Brain microvascular endothelial cell (primary cell): ENCODE measurements at places on chromosomes 13 and 19.

DNA sequence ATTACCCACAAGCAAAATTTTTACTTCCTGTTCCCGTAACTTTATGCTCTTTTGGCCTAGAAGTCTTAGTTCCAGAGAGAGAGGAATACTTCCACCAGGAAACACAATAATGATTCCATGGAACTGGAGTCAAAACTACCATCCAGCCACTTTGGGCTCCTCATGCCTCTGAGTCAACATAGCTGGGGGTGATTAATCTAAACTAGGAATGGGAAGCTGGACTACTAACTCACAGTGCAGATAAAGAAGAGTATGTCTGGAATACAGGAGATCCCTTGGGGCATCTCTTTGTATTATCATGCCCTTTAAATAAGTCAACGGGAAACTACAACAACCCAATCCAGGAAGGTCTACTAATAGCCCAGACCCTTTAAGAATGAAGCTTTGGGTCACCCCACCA lies 8.9 kb upstream of the ELF1 start:
- DNase-seq, result peak; percentile 40

- no peak for DNase-seq
Measured at GRCh38 chr13:51921790-51922740, 60.3 kb downstream of the CCDC70 start.

- DNase-seq, result no peak
Measured at GRCh38 chr13:101709952-101710351, 257.5 kb downstream of the ITGBL1 start.

GRCh38 chr13:75489502-75490263 lies 7.7 kb upstream of the TBC1D4 start:
- DNase-seq, result no peak

DNA sequence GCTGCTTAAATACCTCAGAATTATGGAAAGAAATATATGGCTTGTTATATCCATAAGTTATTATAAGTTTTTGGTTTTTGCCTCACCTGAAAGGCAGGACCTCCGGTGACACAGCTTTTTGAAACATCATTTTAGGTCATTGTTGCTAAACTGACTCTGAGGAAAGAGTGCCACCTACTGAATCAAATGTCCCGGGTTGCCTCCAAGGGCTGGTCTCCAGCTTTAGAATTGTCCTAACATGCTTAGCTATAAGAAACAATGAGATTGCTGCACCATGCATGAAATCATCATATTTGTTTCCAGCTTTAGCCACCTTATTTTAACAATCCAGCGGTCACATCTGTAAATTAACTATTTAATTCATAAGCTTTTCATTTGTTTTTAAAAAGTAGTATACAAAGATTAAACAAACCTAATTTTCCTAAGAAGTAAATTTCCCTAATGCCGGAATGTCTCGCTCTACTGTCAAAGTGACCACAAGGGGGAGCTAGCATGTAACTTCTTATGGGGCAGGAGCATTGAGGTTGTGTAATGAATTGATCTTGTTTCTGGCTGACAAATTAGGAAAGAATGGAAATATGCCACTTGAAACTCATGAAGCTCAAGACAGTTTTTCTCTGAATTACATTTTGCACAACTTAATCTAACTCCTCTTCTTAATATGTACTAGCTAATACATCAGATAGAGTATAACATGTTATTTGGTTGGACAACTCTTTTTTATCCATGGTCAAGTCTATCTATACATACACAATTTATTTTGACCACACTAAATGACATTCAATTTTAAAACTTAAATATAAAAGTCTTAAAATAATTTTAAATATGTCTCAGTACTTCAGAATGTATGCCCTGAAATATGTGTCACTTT lies 6.7 kb upstream of the PCDH17 start:
- peak; percentile 33 for DNase-seq

DNA sequence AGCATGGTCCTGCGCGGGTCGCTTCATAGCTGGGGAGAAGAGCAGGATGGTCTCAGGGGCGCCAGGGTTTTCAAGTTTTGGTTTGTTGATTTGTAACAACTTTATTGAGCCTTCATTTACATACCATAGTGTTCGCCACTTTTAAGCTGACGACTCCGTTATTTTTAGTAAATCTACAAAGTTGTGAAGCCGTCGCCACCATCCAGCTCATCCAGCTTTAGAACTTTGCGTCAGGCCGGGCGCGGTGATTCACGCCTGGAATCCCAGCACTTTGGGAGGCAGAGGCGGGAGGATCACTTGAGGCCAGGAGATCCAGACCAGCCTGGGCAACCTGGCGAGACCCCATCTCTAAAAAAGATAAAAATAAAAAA lies 404 bp downstream of the C19orf44 start:
- DNase-seq, result peak; percentile 62

DNA sequence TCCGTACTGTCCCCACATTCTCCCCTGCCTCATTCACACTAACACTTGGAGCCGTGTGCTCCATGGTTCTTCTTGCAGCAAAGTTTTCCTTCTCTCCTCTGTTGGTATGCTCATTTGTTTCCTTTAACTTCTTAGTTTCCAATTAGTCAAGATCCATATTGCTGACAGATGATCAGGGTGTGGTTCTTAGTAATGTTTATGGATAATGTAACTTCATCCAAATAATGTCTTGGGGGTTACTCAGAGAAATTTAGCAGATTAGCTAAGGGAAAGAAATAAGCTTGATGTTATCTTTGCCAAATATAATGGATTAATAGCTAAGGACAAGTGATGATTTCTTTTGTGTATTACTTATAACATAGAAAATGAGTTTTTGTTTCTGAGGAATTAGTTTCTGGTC lies 174.4 kb downstream of the NUFIP1 start:
- DNase-seq, result no peak

GRCh38 chr19:35136977-35137702 lies 1.5 kb upstream of the FXYD1 start:
- no peak for DNase-seq

DNA sequence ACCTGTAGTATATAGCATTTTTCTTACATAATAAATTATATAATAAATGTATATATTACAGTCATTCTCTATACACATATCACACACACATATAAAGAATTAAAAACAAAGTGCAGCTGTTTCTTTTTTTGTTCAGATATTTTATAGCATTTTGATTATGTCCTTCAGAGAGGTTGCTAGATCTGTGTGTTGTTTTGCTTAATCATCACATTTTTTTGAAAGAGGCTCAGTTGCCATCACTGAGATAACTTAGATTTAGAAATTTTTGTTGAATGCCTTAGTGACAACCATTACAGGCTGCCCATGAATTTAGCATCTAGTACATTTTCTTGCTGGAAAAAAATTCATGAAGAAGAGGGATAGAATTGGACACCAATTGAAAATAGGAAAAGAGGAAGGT lies 545.2 kb upstream of the PCDH9 start:
- DNase-seq, result no peak

- DNase-seq, result no peak
Measured at GRCh38 chr19:16229322-16229641, 31.6 kb downstream of the AP1M1 start.

DNA sequence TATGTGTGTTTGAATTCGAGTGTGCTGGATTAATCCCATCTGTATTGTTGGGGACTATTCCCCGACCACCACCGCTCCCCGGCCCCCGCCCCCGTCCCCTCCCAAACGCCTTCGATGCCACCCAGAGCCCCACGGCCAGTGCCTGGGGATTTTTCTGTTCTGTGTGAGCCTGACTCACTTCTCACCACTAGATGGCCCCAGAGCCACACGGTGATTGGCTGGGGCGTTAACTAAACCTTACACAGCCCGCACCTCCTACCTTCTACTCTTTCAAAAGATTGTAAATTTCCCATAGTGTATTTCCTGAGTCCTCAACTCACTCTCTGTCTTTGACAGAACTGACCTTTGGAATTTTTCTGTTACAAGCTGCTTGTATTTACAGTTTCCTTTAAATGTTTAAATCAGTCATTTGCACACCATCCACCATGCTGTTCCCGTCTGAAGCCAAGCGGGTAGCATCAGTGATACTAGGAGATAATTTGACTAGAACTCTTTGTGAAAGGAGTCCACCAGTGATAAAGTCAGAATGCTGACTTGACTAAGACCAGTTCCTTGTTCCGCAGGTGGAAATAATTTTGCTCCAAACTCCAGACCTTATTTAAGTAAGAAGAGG lies 61.4 kb downstream of the RFX2 start:
- peak; percentile 58 for DNase-seq

DNA sequence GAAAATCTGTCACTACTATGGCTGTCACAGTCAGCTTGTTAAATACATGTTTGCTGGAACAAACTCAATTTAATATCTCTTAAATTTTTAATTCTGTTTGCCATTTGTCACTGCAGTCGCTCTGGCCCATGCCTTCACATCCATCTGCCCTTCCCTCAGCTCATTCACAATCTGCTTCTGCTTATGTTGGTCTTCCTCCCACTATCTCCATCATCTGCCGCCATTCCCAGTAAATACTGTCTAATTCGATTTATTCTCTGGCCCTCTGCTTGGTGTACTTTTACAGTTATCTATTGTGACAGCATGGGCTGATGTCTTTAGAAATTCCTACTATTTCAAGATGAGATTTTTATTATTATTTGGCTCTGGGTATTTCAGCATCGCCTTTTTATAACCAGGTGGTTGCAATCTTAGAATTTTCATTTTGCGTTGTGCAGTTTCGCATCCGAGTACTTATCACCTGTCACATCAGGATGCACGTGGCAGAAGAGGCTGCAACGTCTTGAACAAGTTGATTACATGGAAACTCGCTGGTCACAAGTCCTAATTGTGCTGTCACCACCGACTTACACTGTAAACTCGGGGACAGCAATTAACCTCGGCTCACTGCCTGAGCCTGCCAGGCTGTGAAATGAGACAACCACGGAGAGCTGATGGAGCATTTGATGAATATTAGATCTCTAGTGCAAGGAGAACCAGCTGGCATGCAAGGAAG lies 158.4 kb downstream of the MYO16 start:
- DNase-seq, result no peak

DNA sequence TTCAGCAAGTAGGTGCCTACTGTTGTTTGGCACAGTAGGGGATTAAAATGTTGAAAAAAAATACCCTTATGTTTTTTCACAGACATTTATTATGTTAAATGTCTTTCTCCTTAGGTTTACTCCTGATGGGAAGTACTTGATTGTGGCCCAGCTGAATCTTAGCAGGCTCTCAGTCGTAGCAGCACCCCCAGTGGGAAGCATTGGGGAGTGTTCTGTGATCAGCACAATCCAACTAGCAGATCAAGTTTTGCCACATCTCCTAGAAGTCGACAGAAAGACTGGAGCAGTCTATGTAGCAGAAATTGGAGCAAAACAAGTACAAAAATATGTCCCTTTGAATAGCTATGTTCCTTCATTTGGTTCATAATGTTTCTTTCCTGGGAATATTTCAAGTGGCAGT lies 9.3 kb downstream of the NHLRC3 start:
- DNase-seq, result no peak

GRCh38 chr19:45408830-45409556 lies 2.5 kb downstream of the POLR1G start:
- no peak for DNase-seq

DNA sequence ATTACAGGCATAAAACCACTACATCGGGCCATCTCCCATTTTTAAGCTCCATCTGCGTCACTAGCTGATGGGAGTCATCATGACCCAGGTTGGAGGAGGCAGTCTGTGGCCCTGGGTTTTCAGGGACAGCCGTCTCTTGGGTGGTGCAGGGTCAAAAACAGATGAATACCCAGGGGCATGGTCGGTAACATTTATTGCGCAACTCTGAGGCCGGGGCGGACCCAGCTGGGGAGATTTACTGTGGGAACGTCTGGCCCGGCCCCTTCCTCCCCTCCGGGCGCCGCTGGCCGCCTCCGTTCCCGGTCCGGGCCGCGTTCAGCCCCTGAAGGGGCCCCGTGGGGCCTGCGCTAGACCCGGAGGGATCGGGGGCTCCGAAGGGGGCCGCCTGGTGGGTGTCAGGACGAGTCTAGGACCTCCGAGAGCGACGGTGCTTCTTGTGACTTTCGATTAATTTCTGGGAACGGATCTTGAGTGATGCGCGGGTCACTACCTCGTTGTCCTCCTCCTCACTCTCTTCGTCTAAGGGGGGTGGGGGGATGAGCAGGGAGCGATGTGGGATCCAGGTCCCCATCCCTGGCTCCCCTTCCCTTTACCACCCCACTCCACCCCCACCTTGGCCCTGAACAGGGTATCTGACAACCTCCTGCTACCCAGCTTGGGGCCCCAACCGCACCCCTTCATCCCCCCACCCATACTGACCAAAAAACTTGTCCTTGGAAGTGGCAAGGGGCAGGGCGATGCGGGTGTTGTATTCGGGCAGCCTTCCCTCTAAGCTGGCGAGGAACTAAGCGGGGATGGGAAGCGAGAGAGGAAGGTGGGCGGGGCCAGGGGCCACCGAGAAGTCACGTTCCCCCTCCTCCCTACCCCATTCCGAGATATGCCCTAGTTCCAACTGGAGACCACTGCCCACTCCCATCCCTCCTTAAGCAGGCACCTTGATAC lies 1.6 kb upstream of the RGL3 start:
- DNase-seq, result no peak

GRCh38 chr13:103087275-103087674 lies 21.1 kb upstream of the SLC10A2 start:
- no peak for DNase-seq

DNA sequence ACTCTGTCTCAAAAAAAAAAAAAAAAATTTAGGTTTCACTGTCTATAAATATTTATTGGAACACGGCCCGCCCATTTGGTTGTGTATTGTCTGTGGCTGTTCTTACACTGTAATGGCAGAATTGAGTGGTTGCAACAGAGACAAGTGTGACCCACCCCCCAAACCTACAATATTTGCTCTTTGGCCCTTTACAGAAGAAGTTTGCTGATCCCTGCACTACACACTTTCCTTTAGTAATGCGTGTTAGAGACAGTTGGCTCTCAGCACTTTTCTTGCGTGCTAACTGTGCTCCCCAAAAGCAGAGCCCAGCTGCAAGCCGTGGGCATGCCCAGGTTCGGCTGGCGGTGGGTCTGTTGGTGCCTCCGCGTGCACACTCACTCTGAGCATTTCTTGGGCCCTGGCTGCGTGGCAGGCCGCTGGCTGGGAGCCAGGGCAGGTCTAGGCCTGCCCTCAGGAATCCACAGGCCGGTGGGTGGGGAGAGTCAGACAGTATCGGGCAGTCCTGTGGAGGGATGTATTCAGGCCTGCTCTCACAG lies 72.6 kb downstream of the SIPA1L3 start:
- no peak for DNase-seq

DNA sequence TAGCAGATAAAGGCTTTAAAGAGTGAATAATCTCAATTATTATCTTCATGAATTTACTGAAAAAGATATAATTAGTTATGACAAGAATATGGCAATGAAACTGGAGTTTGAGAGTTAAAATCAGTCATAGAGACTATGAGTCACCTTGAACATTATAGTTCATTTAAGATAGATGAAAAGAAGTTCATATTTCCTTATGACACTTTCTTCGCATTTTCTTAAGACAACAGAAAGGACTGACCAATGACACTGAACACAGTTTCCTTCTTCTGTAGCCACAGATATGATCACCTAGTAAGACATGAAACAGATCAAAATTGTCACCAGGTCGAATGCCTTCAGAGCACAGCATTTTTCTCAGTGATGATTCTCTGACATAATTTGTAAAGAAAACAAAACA lies 202.1 kb downstream of the KLF12 start:
- DNase-seq, result no peak

- no peak for DNase-seq
Measured at GRCh38 chr13:30147421-30147820, 159.9 kb downstream of the KATNAL1 start.
